A549 treated with Mapracorat at 1 μM for 4 hours (cell line): ENCODE measurements at places on chromosomes 1 and 21. TPM values are rescaled to one million over a fixed set of nuclear protein-coding genes. Genes with fewer than 3 reads are reported as not detected.

Gene ZFP69B
- 1.3 to 2.2 TPM (median 1.7 TPM) in 5 replicates for total RNA-seq

Gene TRIM67
- total RNA-seq = 0.12 to 0.19 TPM (median 0.14 TPM) in 5 replicates

Gene CYP4B1
- total RNA-seq = 0.16 TPM in 1 of 5 replicates, not detected in the others

Gene CLCA1
- not detected in 5 replicates for total RNA-seq

Gene FTCD
- total RNA-seq = not detected in 5 replicates

Gene S100A2
- 20.2 to 30.6 TPM (median 26.9 TPM) in 5 replicates for total RNA-seq

Gene METTL13
- 34.8 to 44.0 TPM (median 42.7 TPM) in 5 replicates for total RNA-seq

Gene DTL
- total RNA-seq = 17.4 to 23.7 TPM (median 23.2 TPM) in 5 replicates

Gene SLC45A1
- total RNA-seq = 6.6 to 11.3 TPM (median 9.2 TPM) in 5 replicates

Gene OR2T35
- total RNA-seq = not detected in 5 replicates

Gene CCDC30
- total RNA-seq = 0.55 to 1.6 TPM (median 0.59 TPM) in 5 replicates

Gene ACADM
- total RNA-seq = 25.2 to 39.8 TPM (median 33.1 TPM) in 5 replicates

Gene PDPN
- not detected in 5 replicates for total RNA-seq

Gene NBPF4
- 0.12 to 0.16 TPM (median 0.14 TPM) in 4 of 5 replicates, not detected in the other for total RNA-seq

Gene FMN2
- total RNA-seq = 3.9 to 5.4 TPM (median 4.2 TPM) in 5 replicates

Gene CNKSR1
- total RNA-seq = 0.15 to 0.58 TPM (median 0.32 TPM) in 4 of 5 replicates, not detected in the other

Gene CYP2J2
- 0.07 to 0.11 TPM (median 0.08 TPM) in 3 of 5 replicates, not detected in the others for total RNA-seq

Gene PCP4L1
- total RNA-seq = not detected in 5 replicates

Gene ALG14
- 3.5 to 8.0 TPM (median 6.1 TPM) in 5 replicates for total RNA-seq

Gene PGLYRP3
- not detected in 5 replicates for total RNA-seq

Gene TAL1
- total RNA-seq = not detected in 5 replicates

Gene RSPO1
- total RNA-seq = 0.08 to 0.16 TPM (median 0.10 TPM) in 5 replicates

Gene CATSPERE
- 0.06 to 0.08 TPM (median 0.07 TPM) in 3 of 5 replicates, not detected in the others for total RNA-seq

Gene RGS4
- not detected in 5 replicates for total RNA-seq

Gene TFF2
- total RNA-seq = not detected in 5 replicates

Gene RGS18
- total RNA-seq = not detected in 5 replicates

Gene A3GALT2
- not detected in 5 replicates for total RNA-seq

Gene PLA2G2F
- total RNA-seq = not detected in 5 replicates

Gene NTRK1
- 0.08 to 0.18 TPM (median 0.13 TPM) in 3 of 5 replicates, not detected in the others for total RNA-seq

Gene IL12RB2
- total RNA-seq = 0.05 to 0.18 TPM (median 0.10 TPM) in 5 replicates

Gene FCMR
- 4.7 to 6.4 TPM (median 4.9 TPM) in 5 replicates for total RNA-seq

Gene OR2G2
- not detected in 5 replicates for total RNA-seq

Gene SPATA21
- 0.07 to 0.22 TPM in 2 of 5 replicates, not detected in the others for total RNA-seq

Gene EXO5
- total RNA-seq = 3.7 to 4.8 TPM (median 4.0 TPM) in 5 replicates

Gene PARS2
- total RNA-seq = 4.0 to 5.2 TPM (median 4.8 TPM) in 5 replicates

Gene RPE65
- not detected in 5 replicates for total RNA-seq

Gene NBL1
- 28.7 to 54.9 TPM (median 46.2 TPM) in 5 replicates for total RNA-seq

Gene FAM78B
- total RNA-seq = 0.19 to 0.35 TPM (median 0.24 TPM) in 5 replicates

Gene GOLT1A
- total RNA-seq = 3.6 to 6.7 TPM (median 4.4 TPM) in 5 replicates

Gene LCE3B
- not detected in 5 replicates for total RNA-seq

Gene IQGAP3
- 12.6 to 20.8 TPM (median 17.0 TPM) in 5 replicates for total RNA-seq

Gene CCDC190
- total RNA-seq = not detected in 5 replicates

Gene KRTAP19-4
- total RNA-seq = not detected in 5 replicates

Gene PTPRU
- total RNA-seq = 7.1 to 10.2 TPM (median 8.4 TPM) in 5 replicates
